ENCODE measurements at places on chromosomes 11 and 22.

DNA sequence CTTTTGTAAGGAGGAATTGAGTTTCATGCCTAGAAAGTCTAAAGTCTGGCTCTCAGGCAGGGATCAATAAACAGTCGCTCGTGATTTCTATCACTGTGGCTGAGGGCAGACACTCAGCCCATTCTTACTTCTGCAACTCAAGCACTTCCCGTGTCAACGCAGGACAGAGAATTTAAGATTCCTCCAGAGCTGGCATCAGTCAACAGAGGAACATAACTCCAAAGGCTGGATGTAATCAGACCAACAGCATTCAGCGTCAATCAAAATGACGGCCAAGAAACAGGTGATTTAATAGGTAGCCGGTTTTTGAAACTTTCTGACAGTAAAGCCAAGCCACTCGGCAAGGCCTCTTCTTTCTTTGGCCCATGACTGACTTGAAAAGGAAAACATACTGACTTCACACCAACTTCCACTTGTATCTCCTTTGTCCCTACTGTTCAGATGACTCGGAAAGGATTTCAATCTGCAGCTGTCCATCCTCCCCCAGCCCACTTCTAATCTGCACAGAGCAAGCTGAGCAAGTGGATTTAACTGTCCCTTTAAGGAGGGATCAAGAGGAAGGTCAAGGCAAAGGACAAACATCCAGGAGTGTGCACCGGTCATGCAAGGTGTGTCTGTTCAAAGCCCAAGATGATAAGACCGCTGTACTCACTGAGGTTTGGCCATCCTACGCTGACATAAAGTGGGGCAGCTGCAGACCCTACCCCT, 9.5 kb downstream of the VPS37C start:
- no peak for DNase-seq

DNA sequence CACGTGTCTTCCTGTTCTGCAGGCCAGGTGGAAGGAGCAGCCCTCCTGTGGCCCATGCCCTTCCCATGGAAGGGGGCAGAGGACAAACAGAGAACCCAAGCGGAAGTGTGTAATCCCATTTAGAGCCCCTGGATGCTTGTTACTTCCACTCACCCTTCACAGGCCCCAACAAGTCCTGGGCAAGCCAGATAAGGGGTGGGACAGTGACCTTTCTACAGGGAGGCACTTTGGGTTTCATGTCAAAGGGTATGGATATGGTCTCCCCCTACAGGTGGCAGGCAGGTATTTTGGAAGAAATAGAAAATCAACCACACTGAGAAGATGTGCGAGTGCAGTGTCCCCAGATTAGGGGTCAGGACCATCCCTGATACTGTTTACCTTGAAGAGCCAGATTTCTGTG, 11.4 kb downstream of the MPEG1 start:
- no peak for DNase-seq

DNA sequence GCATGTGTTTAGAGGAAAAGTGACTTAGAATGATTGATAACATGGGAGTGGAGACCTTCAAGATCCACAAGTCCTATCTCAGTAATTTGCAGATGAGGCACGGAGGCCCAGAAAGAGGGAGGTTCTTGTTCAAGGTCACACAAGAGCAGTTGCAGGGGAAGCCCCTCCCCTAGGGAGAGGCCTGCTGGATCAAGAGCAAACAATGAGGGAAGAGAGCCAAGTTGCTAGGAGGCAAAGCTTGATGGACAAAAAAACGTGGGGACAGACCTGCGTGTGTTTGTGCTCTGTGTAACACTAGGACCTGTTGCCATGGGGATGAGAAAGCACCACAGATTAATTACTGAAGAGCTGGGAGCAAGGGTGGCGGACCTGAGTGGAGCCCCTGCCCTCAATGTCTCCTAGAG, 6.4 kb upstream of the MFRP start:
- peak; percentile 44 for DNase-seq

GRCh38 chr11:33643167-33643824, 57.3 kb downstream of the C11orf91 start:
- DNase-seq = no peak

DNA sequence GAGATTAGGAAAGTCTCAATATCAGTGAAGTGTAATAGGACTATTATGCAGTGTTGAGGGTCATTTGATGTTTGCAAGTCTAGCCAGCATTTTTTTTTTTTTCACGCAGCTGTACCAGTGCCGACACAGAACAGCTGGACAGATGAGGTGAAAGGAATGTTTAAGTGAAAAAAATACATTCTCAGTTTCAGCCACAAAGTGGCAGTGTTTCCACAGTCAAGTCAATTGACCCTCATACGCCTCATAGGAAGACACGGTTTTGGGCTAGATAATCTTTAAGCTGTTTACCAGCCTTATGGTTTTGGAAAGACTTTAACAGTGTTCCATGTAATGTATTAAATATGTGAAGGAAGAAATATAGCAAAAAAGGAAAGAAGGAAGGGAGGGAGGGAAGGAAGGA, 349.9 kb upstream of the ANO3 start:
- DNase-seq = peak; percentile 47

DNA sequence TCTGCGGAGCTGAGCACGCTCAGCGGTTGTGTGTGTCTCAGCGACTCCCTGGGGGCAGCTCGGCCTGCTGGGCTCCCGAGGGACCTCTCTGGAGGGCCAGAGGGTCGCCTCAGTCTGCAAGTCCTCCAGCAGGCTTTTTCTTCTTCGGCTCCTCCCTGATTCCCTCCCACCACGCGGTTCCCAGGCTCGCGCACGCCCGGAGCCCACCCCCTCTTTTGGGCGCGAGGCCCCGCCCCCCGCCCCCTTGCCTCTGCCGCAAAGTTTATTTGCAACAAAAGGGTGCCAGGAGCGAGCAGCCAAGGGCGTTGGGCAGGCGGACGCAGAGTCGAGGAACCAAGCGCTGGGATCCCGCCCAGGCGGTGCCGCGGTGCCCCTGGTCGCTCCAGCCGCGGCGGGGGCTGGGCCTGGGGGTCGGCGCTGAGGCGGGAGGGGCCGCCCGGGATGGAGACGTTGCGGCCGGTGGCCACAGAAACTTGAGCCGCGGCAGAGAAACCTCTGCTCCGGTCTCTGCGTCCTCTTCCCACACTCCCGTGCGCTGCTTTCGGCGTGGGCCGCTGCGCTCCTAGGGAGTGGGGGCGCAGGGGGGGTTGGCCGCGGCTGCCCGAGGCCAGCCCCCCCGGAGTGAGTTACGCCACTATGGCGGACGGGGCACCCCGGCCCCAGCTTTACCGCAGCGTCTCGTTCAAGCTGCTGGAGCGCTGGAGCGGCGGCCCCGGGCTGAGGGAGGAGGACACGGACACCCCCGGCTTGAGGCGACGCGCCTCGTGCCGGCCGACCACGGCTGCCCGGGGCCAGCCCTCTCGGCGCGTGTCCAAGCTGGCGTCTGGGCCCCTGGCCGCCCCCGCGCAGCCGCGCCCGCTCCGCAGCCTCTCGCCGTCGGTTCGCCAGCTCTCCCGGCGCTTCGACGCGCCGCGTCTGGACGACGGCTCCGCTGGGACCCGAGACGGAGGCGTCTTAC, at the start of gene ARHGEF17:
TSS of gene ARHGEF17 (plus strand) at position 274 of the 958 bp plus-strand sequence. CDS start at position 637, 363 bp downstream.
- DNase-seq = no peak

DNA sequence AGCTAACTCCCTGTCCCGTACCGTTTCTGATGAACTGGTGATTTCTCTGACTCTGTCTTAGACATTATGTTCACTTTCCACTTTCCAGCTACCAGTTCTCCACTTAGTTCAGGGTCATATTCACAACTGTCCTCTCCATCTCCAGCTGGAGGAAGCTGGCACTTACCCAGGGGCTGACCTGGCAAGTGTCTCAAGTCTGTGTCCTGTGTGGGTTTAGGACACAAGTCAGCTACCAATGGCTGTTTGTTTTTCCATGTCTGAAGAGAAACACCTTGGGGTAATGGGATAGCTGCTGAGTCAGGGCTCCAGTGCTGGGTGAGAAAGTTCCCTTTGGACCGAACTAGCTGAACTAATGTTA, 134.4 kb downstream of the CSNK2A3 start:
- peak; percentile 88 for DNase-seq

DNA sequence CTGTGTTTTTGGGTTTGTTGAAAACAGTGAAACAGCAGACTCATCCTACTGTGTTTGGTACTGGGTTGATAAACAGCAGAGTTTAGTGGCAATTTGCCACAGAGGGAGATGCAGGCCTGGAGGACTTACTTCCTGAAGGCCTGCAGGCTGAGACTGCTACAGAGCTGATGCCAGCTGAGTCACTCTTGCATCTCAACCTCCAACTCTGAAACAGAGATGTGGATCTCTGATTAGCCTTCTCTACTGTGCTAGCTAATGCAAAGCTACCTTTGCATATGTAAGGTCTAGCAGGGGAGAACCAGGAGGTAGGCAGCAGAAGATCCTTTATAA, 14.3 kb downstream of the ATP5MG start:
- no peak for DNase-seq

- DNase-seq = no peak
Measured at GRCh38 chr22:17734187-17734586, 40.1 kb downstream of the BID start.

DNA sequence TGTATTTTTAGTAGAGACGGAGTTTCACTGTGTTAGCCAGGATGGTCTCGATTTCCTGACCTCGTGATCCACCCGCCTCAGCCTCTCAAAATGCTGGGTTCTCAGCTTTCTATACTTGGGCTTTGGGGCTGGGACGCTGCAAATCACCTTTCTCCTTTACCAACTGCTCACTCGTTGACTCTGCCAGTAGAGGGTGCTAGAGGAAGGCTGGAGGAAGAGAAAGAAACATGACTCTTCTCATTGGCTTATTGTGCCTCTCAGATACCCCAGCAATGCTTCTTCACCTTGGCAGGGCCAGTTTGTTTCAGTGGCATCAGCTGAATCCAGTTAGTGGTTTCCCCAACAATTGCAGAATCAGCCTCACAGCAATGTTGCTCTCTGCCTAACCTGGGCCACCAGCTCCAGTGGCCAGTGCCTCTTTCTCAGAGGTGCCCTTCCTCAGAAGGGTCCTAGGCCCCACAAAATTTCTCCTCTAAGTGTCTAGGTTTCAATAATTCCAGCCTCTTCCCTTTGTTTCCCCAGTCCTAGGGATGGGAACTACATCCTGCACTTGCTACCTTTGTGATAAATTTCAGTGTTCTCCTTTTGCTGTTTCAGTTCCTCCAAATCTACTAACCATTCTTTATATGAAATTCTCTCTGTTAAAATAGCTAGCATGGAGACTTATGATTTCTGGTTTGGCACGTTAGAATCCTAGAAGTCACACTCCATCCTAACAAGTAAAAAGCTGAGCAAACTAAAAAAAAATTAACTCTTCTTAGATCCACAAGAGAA, 71.5 kb upstream of the VSTM5 start:
- DNase-seq = peak; percentile 39

GRCh38 chr11:92765965-92766371, 203.5 kb upstream of the MTNR1B start:
- DNase-seq = no peak

DNA sequence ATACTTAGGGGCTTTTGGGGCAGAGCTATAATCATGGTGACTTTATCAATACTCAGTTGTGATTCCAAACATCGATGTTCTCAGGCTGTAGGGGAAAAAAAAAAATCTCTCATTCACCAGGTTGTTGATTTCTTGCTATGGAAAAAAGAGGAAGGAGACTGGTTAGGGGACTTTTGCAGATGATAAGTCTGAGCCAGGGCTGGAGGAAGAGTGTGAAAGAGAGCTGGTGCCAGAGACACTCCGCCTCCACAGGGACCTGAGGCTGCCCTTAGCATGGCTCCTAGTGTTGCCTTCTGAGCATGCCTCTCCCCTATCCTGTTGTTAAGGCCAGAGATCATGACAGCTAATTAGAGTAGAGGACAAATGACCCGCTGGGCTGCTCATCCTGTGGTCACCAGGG, 16.9 kb downstream of the UPB1 start:
- no peak for DNase-seq

DNA sequence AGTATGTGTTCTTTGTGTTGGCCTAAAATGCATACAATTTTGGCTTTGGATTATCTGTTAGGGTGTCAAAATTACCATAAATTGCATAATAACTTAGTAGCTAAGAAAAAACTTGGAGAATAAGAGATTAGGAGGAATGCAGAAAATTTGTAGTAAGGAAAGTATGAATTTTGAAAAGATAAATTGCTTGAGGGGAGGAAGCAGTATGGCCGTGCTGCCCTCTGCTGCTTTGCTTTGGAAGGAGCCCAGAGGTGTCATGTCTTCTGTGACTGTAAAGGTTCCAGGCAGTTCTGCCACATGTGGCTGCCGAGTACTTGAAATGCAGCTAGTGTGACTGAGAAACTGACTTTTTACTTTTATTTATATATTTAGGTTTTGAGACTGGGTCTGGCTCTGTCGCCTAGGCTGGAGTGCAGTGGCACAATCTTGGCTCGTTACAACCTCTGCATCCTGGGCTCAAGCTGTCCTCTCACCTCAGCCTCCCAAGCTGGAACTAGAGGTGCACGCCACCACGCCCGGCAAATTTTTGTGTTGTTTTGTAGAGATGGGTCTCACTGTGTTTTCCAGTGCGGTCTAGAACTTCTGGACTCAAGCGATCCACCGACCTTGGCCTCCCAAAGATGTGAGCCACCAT, 1.8 kb downstream of the ADSL start:
- no peak for DNase-seq

GRCh38 chr11:45386972-45387371, 100.8 kb upstream of the SYT13 start:
- no peak for DNase-seq

GRCh38 chr11:5796541-5796940, 5.5 kb upstream of the OR52N1 start:
- no peak for DNase-seq

DNA sequence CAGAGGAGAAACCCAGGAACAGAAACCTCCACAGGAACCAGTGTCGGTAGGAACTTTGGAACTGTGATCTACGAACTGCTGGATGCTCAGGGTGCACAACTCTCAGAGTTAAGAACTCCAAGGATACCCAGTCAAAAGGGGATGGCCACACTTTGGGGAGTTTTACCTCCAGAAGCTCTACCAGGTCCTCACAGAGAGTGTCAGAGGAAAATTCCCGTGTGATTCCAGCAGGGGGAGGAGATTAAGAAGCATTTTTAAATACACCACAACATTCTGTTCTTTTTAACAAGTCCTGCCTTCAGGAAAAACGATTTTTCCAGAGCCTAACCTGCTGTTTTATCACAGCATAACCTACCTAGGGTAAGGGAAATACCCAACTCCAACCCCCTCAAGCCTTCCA, 104.0 kb downstream of the SOX6 start:
- no peak for DNase-seq

- no peak for DNase-seq
Measured at GRCh38 chr22:32469799-32470212, 4.8 kb upstream of the FBXO7 start.

DNA sequence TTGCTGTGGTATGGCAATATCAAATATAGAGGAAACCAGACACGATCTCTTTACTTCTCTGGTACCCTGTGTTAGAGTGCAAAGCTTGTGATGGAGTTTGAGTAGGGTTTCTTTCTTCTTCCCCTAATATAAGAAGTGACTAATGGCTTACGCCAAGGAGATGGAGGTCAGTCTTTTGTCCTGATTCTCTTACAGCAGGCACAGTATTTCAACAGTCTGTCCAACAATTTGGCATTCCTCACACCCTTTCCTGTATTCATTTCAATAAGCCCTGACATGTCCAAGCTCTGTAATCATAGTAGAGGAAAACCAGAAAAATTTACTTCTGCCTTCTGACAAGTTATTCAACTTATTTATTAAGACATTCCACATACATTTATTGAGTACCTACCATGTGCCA, 546.2 kb downstream of the TMEM135 start:
- DNase-seq = no peak

- DNase-seq = no peak
Measured at GRCh38 chr11:37595845-37596244, 997.8 kb upstream of the RAG2 start.

GRCh38 chr11:46006418-46007070, 84.1 kb downstream of the LARGE2 start:
- peak; percentile 58 for DNase-seq

GRCh38 chr22:32721328-32722180, 80.0 kb upstream of the TIMP3 start:
- DNase-seq = no peak
